ENCODE measurements at places on chromosomes 7 and 10. TPM values are rescaled to one million over a fixed set of nuclear protein-coding genes. Genes with fewer than 3 reads are reported as not detected.

DNA sequence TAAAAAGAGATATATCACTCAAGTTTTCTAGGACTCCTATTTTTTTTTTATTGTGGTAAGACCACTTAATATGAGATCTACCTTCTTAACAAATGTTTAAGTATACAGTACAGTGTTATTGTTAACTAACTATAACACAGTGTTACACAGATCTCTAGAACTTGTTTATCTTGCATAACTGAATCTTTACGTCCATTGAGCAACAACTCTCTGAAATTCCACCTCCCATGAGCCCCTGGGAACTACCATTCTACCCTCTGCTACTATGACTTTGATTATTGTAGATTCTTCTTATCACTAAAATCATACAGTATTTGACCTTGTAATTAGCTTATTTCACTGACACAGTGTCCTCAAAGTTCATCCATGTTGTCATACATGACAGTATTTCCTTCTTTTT is 22.5 kb upstream of the REEP3 start:
- H3K27ac ChIP-seq: no peak overlapping the region
- no peak overlapping the region for H3K4me3 ChIP-seq
- H3K27me3 ChIP-seq: no peaks in the 10 kb centered on the region
- peaks cover 33% of the 10 kb centered on the region for H3K36me3 ChIP-seq
- DNase-seq: no peak
- H3K4me1 ChIP-seq: peaks cover 33% of the 10 kb centered on the region

DNA sequence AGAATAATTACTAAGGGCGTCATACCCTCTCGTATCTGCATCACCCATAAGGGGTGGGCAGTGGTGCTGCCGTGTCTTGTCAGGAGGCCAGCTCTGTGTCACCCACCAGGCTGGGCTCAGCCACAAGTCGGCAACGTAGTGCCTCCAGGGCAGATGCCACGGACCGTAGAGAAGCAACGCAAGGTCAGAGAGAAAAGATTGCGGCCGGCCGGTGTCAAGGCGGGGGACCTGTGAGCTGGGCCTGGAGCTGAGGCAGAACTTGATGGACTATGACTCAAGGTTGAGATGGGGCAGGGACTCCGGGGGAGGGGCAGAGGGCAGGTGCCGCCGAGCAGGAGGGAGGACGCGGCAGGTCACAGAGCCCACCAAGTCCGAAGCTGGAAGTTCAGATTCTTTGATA is 29.5 kb downstream of the FOXK1 start:
- H3K4me1 ChIP-seq: peaks cover 37% of the 10 kb centered on the region
- H3K36me3 ChIP-seq: peaks cover 37% of the 10 kb centered on the region
- no peak for DNase-seq
- H3K4me3 ChIP-seq: peak overlapping the region; percentile 50
- H3K27me3 ChIP-seq: peaks cover 3% of the 10 kb centered on the region
- H3K27ac ChIP-seq: peak overlapping the region; percentile 36

GRCh38 chr7:101402081-101402779 is 39.6 kb downstream of the COL26A1 start:
- H3K4me3 ChIP-seq: peak overlapping the region; percentile 44
- DNase-seq: peak; percentile 64
- H3K36me3 ChIP-seq: no peaks in the 10 kb centered on the region
- H3K27ac ChIP-seq: no peak overlapping the region

DNA sequence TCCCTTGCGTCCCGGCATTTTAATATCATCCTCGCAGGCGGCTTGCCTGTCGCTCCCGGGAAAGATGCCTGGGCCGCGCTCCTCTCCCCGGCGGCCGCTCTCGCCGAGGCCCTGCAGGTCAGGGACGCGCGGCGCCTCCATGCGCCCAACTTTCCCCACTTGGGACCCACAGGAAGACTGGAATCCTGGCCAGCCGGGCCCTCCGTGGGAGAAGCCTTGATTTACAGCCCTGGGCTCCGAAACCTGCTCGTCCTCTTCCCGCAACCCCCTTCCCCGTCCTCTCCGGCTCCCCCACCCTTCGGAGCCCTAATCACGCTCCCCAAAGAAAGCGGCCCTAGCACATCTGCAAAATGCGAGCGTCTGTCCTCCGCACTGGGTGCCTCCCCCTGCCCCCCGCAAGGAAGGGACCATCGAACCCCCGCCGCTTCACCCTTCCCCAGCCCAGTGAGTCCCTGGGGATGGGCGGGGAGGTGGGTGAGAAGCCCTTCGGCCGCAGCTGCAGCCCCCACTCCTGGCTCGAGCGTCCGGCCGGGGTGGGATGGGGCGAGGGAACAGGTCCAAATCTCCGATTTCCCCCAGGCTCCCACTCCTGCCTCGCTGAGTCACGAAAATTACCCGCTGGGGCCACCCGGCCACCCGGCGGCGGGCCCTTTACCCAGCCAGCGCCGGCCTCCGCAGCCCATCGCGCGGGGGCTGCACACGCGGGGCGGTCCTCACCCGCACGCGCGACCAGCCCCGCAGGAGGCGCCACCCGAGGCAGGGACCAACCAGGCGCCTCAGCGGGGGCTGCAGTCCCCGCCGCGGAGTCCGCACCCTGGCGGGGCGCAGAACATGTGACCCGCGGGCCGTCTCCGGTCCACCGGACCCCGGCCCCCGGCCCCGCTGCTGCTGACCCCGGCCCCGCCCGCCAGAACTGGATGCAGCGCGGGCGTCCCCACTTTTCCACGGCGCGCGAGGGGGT is 695 bp downstream of the HSPA12A start:
- no peaks in the 10 kb centered on the region for H3K36me3 ChIP-seq
- no peak for DNase-seq
- peak overlapping the region; percentile 58 for H3K27ac ChIP-seq
- H3K27me3 ChIP-seq: peaks cover 2% of the 10 kb centered on the region

- H3K4me3 ChIP-seq: no peak overlapping the region
- no peaks in the 10 kb centered on the region for H3K36me3 ChIP-seq
- no peaks in the 10 kb centered on the region for H3K27me3 ChIP-seq
- H3K4me1 ChIP-seq: no peaks in the 10 kb centered on the region
- H3K27ac ChIP-seq: no peak overlapping the region
- no peak for DNase-seq
These were observed 23.2 kb upstream of the AOAH start for GRCh38 chr7:36747280-36748016.

DNA sequence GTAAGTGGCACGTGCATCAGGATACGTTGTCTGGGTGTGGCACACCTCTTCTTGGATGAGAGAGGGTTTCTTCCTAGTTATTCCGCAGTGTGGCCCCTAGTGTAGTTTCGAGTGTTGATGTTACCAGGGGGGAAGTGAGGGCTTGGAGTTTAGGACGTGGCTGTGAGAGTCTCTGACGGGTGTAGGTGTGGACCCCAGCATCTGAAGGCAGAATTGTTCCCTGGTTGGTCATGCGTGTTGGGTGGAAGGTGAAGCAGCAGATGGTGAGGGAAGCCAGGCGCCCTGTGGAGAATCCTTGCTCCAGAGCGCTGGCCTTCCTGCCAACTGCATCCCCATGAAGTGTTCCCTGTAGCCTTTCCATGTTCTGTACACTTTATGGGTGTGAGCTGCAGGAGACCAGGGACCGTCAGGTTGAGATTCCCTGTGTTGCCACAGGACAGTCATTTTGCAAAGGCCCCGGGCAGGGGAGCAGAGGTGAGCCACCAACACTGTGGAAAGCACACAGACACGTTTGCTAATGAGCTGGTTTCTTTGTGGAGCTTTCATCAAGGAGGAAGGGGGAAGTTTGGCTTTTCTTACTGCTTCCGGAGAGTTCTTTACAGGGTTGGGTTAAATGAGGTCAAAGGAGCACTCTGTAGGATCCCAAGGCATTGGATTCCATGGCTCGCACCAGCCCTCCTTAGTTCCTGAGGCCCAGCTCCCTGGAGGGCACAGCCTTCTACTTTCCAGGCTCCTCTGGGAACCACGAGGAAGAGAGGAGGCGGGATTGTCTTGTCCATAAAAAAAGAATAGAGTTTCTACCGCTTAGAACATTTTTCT is 32.0 kb downstream of the TSPAN14 start:
- H3K27me3 ChIP-seq: 0 out of 2 replicates have a peak, but pooled peaks cover 1% of the 10 kb centered on the region
- peaks cover 24% of the 10 kb centered on the region for H3K36me3 ChIP-seq
- 0 out of 2 replicates have a peak overlapping the region, but pooled peaks have one; percentile 7 for H3K27ac ChIP-seq
- peaks cover 55% of the 10 kb centered on the region for H3K4me1 ChIP-seq
- DNase-seq: no peak
- no peak overlapping the region for H3K4me3 ChIP-seq

- no peak overlapping the region for H3K27ac ChIP-seq
- H3K4me3 ChIP-seq: peak overlapping the region; percentile 45
- peaks cover under 1% of the 10 kb centered on the region for H3K27me3 ChIP-seq
- no peak for DNase-seq
These were observed 41.8 kb downstream of the ASZ1 start for GRCh38 chr7:117385363-117386109.

DNA sequence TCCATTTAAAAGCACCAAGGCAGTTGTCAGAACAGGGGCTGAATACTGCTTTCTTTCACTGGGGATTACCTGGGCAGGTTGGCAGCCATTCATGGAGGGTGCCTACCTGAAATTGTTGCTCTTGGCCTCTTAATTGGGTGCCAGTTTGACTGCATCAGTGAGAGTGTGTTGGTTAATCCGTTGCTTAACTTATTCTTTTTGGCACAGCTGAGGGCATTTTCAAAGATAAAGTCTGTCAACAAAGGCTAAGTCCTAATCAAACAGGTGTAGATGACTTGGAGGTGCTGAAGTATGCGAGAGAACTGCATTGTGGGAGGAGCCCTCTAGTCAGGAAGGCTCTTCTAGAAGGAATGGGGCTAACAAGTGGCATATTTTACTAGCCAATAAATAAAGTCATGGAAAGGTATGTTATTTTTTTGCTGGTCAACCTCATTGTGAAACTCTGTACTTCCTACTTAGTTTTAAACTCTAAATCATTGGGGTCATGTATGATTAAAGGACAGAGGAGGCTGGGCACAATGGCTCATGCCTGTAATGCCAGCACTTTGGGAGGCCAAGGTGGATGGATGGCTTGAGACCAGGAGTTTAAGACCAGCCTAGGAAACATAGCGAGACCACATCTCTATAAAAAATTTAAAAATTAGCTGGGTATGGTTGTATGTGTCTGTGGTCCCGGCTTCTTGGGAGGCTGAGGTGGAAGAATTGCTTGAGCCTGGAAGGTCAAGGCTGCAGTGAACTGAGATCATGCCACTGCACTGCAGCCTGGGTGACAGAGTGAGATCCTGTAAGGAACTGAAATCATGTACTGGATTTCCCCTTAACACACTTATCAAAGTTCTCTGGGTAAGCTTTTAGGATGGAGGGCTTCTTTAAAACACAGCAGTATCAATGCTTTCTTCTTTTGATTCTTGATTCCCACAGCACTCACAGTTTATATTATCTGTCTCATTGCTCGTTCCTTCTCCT is 134.1 kb downstream of the LRMDA start:
- H3K27me3 ChIP-seq: no peaks in the 10 kb centered on the region
- H3K36me3 ChIP-seq: peaks cover 4% of the 10 kb centered on the region
- H3K4me3 ChIP-seq: no peak overlapping the region
- H3K27ac ChIP-seq: no peak overlapping the region

DNA sequence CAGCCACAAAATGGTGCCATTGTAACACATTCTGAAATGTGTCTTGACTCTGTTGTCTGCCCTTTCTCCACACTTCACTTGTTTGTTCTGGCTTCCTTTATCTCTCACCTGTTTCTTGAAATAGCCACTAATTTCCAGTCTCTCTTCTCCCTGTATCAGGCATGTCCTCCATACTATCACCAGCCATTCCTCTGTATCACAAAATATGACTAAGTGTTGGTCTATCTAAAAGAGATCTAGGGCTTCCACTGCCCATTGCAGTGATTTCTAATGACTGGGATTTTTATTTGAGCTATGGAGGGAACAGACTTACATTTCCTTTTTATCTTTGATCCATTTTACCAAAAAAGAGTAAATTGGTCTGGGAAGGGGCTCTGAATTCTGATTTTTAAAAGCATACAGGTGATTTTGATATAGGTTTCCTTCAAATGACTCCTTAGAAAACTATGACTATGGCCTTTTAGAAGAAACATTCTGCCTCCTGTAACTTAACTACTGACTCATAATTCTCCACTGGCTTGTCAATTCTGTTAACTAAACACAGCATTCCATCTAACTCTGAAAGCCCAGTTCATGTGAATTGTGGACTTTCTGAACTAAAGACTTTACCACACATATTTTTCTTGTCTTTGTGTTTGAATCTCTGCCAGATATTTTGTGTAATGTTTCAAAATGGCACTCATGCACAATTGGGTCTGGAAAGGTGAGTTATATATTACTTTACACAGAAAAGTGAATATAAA is 1121.4 kb downstream of the XPNPEP1 start:
- H3K4me3 ChIP-seq: no peak overlapping the region
- no peaks in the 10 kb centered on the region for H3K36me3 ChIP-seq
- peaks cover 1% of the 10 kb centered on the region for H3K27me3 ChIP-seq
- peak overlapping the region; percentile 4 for H3K27ac ChIP-seq

- no peaks in the 10 kb centered on the region for H3K27me3 ChIP-seq
- H3K4me3 ChIP-seq: no peak overlapping the region
- no peaks in the 10 kb centered on the region for H3K36me3 ChIP-seq
These were observed 43.0 kb upstream of the GRM3 start for GRCh38 chr7:86600506-86601290.

- no peak overlapping the region for H3K27ac ChIP-seq
- H3K4me1 ChIP-seq: no peaks in the 10 kb centered on the region
- H3K4me3 ChIP-seq: no peak overlapping the region
- no peaks in the 10 kb centered on the region for H3K27me3 ChIP-seq
- no peaks in the 10 kb centered on the region for H3K36me3 ChIP-seq
These were observed 363.0 kb downstream of the SH2D4B start for GRCh38 chr10:80900661-80901060.

DNA sequence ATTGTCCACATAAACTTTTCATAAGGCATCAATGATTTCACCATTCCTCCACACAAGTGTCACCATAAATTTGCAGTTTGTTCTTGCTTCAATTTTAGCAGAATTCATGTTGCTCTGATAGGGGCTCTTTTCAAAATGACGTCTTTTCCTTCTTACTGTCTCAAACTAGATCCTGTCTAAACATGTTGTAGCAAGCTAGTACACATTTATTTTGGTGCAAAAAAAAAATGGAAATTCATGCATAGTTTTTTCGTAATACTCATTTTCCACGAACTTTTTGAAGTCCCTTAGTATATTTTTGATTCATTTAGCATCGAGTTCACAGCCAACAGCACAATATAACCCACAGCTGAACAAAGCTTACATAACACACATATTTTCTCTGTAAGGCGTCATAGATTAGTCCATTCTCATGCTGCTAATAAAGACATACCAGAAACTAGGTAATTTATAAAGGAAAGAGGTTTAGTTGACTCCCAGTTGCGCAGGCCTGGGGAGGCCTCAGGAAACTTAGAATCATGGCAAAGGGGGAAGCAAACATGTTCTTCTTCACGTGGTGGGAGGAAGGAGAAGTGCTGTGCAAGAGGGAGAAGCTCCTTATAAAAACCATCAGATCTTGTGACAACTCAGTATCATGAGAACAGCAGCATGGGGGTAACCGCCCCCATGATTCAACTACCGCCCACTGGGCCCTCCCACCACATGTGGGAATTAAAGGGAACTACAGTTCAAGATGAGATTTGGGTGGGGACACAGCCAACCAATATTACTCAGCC is 301.5 kb downstream of the CCDC3 start:
- H3K4me1 ChIP-seq: peaks cover 46% of the 10 kb centered on the region
- no peak overlapping the region for H3K27ac ChIP-seq
- no peak overlapping the region for H3K4me3 ChIP-seq
- DNase-seq: no peak
- H3K36me3 ChIP-seq: peaks cover 12% of the 10 kb centered on the region

Gene TWNK
- 7.6 TPM for total RNA-seq

Gene ZNF804B
- not detected for total RNA-seq

Gene NOS3
- 0.59 TPM for total RNA-seq

Gene JMJD1C
- 35.9 TPM for total RNA-seq

Gene DTX2
- 15.6 TPM for total RNA-seq

Gene ARPC1A
- 253 TPM for total RNA-seq

Gene LRMDA
- total RNA-seq: 1.4 TPM
